ENCODE measurements at places on chromosomes 7 and 10. TPM values are rescaled to one million over a fixed set of nuclear protein-coding genes. Genes with fewer than 3 reads are reported as not detected.
A peak's percentile ranks its signal among the peaks of the same experiment; 100 is the strongest.

The IFIT3 gene
- 24.6 TPM for total RNA-seq

The PNLIPRP1 gene
- total RNA-seq, result not detected

The LLCFC1 gene
- not detected for total RNA-seq

The TMEM140 gene
- total RNA-seq, result 18.6 TPM

The OPALIN gene
- not detected for total RNA-seq

The SLC13A1 gene
- not detected for total RNA-seq

The PNLIP gene
- total RNA-seq, result not detected

The ASAH2B gene
- total RNA-seq, result 2.4 TPM

The CRYGN gene
- not detected for total RNA-seq

DNA sequence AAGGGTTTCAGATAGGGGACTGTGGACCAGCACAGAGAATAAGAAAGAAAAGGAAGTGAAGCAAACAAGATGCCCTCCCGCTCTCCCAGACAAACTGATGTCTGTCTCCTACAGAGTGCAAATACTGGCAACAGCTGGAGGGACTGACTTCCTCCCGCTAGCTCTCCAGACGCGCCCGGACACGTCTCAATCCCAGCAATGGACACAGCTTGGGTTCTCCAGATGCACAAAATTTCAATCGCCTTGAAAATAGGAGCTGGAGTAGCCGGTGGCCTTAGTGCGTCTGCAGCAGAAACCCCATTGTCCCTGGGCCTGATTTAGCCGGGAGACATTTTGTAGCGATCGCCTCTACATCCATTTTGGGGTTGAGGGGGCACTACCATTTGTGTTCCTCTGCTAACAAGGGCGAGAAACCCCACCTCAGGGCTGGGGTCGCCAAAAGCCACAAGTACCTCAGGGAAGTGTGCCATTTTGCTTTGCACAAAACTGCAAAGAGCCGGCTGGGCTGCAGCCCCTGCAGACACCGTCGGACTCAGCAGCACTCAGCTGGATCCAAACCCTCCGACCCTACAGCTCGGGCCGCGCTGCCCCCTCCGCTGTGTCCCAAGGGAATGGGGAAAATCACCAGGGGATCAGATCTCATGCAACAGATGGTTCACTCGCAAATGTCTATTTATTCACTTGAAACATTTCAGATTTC lies 5.9 kb downstream of the CPA2 start:
- DNase-seq, result no peak

DNA sequence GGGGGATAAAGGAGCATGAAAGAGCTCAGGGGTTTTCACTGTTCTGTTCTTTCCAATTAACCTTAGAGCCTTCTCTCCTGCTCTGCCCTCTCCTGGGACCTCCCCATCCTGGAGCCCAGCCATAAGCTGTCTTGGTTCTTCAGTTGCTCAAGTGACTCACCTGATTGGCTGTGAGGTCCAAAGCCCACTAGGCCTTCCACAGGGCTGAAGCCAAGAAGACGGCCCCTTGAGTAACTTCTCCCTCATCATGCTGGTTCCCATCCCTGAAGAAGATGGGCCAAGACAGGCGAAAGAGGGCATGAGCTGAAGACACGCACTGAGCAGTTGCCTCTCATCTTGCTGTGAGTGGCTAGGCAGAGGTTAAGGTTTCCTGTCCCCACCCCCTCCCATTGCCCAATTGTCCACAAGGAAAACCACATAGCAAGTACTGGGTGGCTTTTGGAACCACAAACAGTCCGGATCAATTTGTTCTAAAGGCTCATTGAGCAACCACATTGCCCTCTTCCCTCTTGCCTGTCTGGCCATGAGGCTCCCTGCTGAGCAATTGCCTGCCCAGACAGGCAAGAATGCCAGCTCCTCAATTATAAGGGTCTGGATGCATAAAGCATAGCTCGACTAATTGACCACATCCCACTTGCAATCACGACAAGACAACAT lies 43.9 kb upstream of the GPAM start:
- DNase-seq, result peak; percentile 19

GRCh38 chr7:137985253-137985896 lies 16.5 kb downstream of the CREB3L2 start:
- DNase-seq, result no peak

- DNase-seq, result peak; percentile 79
Measured at GRCh38 chr7:66114743-66115649, at the start of gene CRCP. TSS of gene CRCP (plus strand) at chr7:66114847. CDS start at chr7:66114963, 116 bp downstream.

GRCh38 chr7:114364151-114364550 lies 50.5 kb upstream of the FOXP2 start:
- no peak for DNase-seq

DNA sequence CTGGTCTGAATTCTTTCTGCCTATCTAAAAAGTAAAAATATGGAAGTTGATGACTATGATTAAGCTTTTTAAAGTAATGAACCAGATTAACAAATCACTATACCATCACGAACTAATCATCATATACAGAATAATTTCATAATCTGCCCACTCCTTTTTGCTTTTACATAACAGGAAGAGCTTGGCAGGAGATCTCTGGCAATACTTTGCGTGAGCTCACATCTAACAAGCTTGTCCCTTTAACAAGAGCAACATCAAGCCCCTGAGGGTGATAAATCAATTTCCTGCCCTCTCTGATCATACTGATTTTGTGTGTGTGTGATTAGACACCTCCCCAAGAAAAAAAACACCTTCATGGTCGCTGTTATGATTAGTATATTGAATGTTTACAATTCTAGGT lies 143.5 kb upstream of the ASAH2 start:
- DNase-seq, result no peak

- no peak for DNase-seq
Measured at GRCh38 chr7:85567983-85568382, 381.1 kb upstream of the SEMA3D start.

DNA sequence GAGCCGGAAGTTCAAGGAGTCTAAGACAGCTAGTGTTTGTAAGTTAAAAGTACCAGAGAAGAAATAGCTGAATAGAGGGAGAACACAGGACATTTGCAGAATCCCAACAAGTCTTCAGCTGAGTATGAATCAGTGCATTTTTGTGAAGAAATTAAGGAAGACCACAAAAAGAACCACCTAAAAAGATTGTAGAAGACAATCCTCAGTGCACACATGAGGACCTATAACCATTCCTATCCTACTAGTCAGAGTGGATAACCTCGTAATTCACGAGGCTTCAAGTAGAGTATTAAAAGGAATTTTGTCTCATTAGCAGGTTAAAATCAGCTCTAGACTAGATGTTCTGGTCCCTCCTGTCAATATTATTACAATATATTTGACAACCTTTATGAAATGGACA lies 295.4 kb upstream of the KAT6B start:
- no peak for DNase-seq

DNA sequence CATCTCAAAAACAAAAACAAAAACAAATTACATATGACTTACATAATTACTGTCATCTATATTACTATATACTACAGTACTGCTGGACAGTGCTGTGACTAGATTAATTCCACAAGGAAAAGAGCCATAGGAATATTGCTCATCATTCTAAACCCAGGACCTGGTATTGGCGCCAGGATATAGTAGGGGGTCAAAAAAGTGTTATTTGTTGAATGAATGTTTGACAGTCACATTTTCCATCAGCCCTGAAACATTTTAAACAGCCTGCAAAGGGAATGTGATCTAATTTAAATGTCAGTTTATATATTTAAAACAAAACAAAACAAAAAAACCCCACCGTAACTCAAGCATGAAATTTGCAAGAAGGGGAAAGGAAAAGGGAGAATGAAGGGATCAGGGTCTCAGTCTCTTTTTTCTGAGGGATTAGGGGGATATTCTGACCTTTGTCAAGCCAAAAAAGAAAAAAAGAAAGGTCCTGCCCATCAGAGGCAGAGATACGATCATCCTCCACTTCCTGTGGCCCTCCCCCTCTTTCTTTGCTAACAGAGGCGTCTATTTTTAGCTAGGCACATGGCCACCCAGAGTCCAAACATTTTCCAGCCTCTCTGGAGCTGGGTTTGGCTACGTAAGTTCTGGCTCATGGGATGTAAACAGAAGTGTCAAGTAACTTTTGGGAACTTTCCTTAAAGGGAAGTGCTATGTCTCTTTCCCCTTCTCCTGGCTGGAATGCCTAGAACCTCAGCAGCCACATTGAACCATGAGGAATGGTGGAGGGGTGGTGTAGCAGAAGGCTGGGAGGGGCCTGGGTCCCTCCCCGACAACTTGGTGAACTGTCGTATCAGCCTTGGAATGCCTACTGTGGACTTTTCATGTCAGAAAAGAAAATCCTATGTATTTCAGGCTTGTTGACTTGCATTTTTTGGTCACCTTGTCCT lies 44.6 kb upstream of the DLG5 start:
- DNase-seq, result peak; percentile 97

DNA sequence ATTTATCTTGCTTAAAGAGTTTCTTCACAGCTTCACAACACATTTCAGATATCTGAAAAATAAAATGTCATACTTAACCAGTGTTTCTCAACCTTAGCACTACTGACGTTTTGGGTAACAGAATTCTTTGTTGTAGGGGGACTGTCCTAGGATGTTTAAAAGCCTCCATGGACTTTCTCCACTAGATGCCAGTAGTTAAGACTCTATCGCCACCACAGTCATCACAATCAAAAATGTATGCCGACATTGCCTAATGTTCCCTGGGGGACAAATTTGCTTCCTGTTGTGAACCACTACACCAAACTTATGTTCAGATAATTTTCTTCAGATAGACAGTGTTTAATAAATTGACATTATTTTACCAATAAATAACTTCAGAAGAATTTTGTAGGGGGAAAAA lies 13.4 kb downstream of the NOC3L start:
- DNase-seq, result no peak

DNA sequence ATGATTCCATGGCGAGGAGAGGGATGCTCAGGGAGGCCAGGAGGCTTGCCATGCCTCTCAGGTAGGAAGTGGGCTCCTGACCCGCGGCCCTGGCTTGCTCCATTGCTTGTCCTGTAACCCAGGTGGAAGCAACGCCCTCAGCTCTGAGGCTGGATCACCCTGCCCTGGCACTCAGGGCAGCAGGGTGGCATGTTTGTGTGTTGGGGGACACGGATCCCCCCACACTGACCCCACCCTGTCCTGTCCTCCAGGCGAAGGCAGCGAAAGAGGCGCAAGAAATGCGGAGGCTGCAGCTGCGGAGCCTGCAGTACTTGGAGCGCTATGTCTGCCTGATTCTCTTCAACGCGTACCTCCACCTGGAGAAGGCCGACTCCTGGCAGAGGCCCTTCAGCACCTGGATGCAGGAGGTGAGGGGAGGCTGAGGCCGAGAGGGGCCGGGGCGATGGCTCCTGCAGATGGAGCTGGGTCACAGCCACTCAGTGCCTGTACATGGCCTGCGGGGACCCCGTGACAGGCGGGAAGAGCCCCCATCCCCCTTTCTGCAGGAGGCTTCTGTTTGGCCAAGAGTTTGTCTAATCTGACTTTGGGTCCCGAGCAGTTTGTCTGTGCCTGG lies 38.3 kb downstream of the PRF1 start:
- no peak for DNase-seq

- DNase-seq, result no peak
Measured at GRCh38 chr7:81280531-81280930, 361.7 kb upstream of the SEMA3C start.

- DNase-seq, result no peak
Measured at GRCh38 chr7:77426052-77426404, 9.9 kb upstream of the GSAP start.

DNA sequence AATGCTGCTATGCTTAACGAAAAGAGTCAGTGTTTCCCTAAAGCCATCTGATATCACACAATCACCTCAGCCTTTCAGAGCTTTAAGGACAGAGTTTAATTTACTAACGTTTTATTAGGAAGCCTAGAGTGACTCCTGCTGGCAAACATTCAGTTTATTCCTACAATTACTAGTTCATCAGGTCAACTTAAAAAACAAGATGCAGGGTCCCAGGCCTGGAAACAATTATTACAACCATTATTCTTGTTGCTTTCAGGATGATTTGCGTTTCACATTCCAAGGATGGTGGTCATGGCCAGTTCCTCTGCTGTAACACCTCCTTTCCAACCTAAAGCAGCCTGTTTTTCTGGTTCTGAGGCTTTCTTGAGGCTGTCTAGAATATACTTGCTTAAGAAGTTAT lies 1.5 kb upstream of the FAM53B start:
- peak; percentile 26 for DNase-seq

- no peak for DNase-seq
Measured at GRCh38 chr10:120266022-120266421, 191.0 kb upstream of the PLPP4 start.

DNA sequence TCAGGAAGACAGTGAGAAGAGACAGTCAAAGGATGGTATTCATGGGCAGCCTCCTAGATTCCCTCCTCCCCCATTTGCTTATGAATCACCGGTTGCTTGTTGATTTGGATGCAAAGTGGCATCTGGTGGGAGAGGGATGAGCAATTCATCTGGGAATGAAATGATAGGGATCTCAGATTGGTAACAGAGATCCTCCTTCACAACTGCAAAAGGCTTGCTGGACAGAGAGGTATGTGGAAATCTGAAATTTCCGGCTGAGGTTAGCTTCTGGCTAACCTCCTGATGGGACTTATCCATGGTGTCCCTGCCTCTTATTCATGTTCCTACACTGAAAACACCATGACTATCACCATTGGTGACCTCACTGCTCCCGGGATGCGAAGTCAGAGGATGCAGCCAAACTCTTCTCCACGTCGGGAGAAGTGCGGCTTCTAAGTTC lies 48.4 kb upstream of the PODXL start:
- no peak for DNase-seq

GRCh38 chr10:46092524-46093081 lies 46.5 kb upstream of the MSMB start:
- no peak for DNase-seq

GRCh38 chr7:55567571-55567970 lies 4.7 kb downstream of the VOPP1 start:
- DNase-seq, result no peak

DNA sequence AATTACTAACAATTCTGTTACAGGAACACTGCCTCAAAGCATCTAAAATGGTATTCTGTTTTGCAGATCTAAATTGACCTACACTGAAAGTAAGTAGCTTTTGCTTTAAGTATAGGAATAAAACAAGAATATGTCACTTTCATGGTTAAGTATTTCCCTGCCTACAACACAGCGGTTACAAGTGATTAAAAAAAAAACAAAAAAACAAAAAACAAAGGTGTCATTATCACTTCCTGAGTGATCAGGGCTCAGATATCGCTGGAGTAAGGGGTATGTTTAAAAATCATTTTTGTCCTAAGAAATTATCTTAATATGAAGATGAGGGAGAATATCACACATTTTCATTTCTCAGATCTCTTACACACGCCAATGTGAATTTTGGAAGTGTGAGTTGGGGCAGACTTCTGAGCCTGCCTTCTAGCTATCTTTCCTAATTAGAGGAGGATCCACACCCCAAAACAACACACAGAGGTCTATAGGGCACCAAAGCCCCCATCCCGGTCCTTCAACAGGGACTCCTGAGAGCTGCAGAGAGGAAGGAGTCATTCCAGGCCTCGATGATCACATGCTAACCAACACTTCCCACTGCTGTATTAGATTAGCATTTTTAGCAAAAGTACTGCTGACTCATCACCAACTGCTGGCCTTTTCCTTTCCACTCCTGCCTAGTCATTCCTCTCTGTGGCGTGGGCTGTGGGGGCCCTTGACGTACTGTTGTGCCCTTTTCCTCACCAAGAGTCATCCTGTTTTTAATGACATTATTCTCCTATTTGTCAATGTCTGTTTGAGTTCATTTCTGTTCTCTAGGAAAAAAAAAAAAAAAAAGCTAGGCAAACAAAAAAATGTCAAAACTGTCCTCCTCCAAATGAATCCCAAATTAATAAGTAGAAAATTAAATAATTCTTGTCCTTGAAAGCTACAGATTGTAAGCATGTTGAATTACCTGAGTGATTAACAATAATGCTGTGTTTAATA lies 31.2 kb downstream of the PRTFDC1 start:
- peak; percentile 77 for DNase-seq

- no peak for DNase-seq
Measured at GRCh38 chr10:3791974-3792633, 7.1 kb upstream of the KLF6 start.
